Stimulated activated CD4-positive, alpha-beta T cell treated with anti-CD3 and anti-CD28 coated beads, Interleukin-1b, Interleukin-23, amount 100 ng/mL, for 24 hours (primary cell): ENCODE measurements at places on chromosomes 6 and 20.

DNA sequence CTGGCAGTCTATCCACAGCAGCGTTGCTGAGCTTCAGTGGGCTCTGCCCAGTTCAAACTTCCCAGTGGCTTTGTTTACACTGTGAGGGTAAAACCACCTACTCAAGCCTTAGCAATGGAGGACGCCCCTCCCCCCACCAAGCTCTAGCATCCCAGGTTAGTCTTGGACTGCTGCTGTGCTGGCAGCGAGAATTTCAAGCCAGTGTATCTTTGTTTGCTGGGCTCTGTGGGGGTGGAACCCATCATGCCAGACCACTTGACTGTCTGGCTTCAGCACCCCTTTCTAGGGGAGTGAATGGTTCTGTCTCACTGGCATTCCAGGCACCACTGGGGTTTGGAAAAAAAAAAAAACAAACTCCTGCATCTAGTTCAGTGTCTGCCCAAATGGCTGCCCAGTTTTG, 249.7 kb upstream of the SYNCRIP start:
- DNase-seq, result no peak

DNA sequence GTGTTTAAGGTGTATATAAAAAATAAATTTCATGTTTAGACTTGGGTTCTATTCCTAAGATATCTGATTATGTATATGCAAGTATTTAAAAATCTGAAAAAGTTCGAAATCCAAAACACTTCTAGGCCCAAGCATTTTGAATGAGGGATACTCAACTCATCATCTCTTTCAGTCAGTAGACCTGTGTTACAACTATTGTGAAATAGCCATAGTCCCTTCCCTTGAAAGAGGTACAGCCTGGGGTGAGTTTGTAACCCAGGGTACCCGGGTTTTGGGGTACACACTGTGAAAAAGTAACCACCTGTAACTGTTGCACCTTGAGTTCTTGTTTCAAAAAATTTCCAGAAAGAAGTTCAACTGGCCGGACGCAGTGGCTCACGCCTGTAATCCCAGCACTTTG, 76.6 kb upstream of the DOK5 start:
- no peak for DNase-seq

DNA sequence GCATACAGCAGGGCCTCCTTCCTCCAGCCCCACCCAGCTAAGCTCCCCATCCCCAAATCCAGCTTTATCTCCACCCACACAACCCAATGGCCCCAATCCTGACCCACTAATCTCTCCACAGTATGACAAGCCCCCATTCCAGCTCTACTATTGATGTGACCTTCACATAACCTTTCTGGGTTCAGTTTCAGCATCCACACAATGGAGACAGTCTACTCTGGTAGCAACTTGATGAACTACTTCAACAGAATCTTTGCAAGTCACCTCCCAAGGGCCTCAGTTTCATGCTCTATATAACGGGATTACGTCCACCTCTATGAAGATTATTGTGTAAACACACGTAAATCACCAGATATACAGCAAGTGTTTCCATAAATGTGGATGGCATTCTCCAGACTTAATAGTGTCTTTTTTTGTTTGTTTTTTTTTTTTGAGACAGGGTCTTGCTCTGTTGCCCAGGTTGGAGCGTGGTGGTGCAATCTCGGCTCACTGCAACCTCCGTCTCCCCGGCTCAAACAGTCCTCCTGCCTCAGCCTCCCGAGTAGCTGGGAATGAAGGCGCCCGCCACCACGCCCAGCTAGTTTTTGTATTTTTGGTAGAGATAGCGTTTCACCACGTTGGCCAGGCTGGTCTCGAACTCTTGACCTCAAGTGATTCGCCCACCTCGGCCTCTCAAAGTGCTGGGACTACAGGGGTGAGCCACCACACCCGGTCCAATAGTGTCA, 1.4 kb downstream of the AHCY start:
- DNase-seq, result no peak

- no peak for DNase-seq
These were observed 52.1 kb upstream of the VSTM2L start for GRCh38 chr20:37850724-37851355.
